ENCODE measurements at places on chromosomes 1 and 21. TPM values are rescaled to one million over a fixed set of nuclear protein-coding genes. Genes with fewer than 3 reads are reported as not detected.

DNA sequence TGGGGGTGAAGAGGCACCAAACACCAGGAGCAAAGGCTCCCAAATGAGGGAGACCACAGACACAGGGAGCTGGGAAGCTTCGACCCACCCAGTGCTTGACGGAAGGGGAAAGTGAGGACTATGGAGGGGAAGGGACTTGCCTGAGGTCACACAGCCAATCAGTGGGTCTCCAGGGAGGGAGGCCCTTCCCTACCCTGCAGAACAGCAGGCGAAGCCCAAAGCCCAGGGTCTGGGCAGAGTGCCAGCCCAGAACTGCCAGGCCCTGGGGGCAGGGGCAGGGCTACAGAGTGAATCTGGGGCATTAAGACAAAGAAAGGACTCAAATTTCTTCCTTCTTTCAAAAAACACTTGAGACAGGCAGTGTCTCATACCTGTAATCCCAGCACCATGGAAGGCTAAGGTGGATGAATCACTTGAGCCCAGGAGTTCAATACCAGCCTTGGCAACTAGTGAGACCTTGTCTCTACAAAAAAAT lies 45.5 kb upstream of the ECE1 start:
- H3K36me3 ChIP-seq, result no peaks in the 10 kb centered on the region
- no peak overlapping the region for H3K4me3 ChIP-seq
- H3K27me3 ChIP-seq, result no peaks in the 10 kb centered on the region
- peaks cover 2% of the 10 kb centered on the region for H3K4me1 ChIP-seq

DNA sequence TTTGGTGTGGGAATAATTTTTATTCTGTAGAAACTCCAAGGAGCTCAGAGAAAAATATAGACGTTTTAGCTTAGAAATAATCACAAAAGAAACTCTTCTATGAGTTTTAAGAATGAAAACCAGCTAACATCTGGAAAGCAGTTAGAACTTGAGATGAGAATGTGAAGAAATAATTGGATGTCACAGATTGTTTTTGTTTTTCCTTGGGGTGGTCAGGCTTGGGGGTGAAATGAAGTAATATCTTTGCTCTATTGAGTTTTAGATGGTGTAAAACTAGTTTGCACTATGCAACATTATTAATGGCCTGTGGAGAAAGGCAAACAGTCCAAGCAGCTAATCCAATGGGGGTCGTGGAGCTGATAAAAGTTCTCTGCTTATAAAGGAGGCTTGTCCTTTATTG lies 101.2 kb downstream of the FMN2 start:
- H3K4me1 ChIP-seq, result no peaks in the 10 kb centered on the region
- no peak for DNase-seq
- no peaks in the 10 kb centered on the region for H3K27me3 ChIP-seq
- no peaks in the 10 kb centered on the region for H3K36me3 ChIP-seq

- no peaks in the 10 kb centered on the region for H3K27me3 ChIP-seq
- DNase-seq, result no peak
- H3K4me1 ChIP-seq, result peaks cover 4% of the 10 kb centered on the region
- H3K4me3 ChIP-seq, result no peak overlapping the region
Measured at GRCh38 chr1:108947871-108948525, 15.3 kb downstream of the CLCC1 start.

- H3K36me3 ChIP-seq, result no peaks in the 10 kb centered on the region
- no peaks in the 10 kb centered on the region for H3K27me3 ChIP-seq
- no peak for DNase-seq
- no peak overlapping the region for H3K4me3 ChIP-seq
Measured at GRCh38 chr1:203304391-203304918, 864 bp upstream of the BTG2 start.

The GUCA2B gene
- total RNA-seq, result not detected

DNA sequence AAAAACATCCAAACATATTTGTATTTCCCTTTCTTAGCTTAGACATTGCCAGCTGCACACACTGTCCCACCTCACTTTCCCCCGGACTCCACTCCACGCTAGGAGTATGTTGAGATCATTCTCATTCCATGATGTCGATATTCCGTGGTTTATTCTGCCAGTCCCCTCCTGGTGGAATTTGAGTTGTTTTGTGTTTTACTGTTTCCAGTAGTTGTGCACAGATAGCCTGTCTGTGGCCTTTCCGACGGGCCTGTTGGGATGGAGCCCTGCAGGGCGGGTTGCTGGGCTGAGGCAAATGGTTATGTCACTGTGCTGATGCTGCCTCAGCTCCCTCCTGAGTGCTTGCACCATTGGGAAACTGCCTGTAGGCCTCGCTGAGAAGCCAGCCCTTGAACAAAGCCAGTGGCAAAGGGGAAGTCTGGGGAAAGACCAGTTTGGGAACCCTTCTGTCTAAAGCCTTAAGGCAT lies 12.8 kb downstream of the TRAPPC10 start:
- no peaks in the 10 kb centered on the region for H3K27me3 ChIP-seq
- H3K36me3 ChIP-seq, result no peaks in the 10 kb centered on the region
- no peak overlapping the region for H3K27ac ChIP-seq
- peak; percentile 73 for DNase-seq
- H3K4me3 ChIP-seq, result no peak overlapping the region

DNA sequence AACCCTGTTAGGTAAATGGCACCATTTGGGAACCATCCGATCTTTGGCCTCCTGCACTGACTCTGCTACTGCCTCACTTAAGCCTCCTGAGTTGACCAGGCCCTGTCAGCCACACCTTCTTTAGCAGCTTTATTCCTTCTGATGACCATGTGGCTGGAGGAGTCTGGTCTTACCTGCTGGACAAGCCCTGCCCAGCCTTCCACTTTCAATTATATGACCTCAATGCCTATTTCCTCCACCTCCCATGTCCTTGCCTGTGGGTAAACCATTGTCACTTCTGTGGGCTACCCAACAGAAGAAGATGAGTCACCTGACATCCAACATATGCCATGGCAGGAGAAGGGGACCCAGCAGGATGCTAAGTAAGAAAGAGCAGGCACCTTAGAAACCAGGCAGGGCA lies 393.8 kb downstream of the NTNG1 start:
- H3K36me3 ChIP-seq, result no peaks in the 10 kb centered on the region
- H3K27me3 ChIP-seq, result no peaks in the 10 kb centered on the region
- no peak overlapping the region for H3K27ac ChIP-seq
- no peak for DNase-seq
- no peak overlapping the region for H3K4me3 ChIP-seq
- H3K4me1 ChIP-seq, result no peaks in the 10 kb centered on the region

The GPR25 gene
- not detected for total RNA-seq

The OR2T35 gene
- total RNA-seq, result not detected

GRCh38 chr1:162929177-162929576 lies 68.2 kb upstream of the CCDC190 start:
- H3K27ac ChIP-seq, result no peak overlapping the region
- H3K4me3 ChIP-seq, result no peak overlapping the region
- H3K27me3 ChIP-seq, result no peaks in the 10 kb centered on the region
- H3K4me1 ChIP-seq, result peaks cover 6% of the 10 kb centered on the region

The PRR9 gene
- not detected for total RNA-seq

DNA sequence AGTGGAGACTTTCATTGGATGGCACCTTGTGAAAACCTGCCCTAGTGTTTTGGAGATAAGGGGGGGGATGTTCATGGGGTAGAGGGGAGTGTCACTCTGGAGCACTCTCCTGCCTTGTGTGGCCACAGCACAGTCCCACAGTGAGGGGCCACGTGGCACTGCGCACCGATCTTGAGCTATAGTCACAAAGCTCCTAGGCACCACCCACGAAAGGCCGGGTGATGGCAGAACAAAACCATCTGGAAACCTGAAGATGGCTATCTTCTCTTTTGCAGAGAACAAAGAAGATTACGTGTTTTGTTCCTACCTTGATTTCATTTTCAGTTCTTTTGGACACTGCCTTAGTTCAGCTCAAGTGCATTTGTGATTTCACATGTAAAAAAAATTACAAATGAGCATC lies 220.6 kb downstream of the RGS7 start:
- DNase-seq, result no peak
- no peak overlapping the region for H3K27ac ChIP-seq
- no peak overlapping the region for H3K4me3 ChIP-seq
- no peaks in the 10 kb centered on the region for H3K27me3 ChIP-seq

DNA sequence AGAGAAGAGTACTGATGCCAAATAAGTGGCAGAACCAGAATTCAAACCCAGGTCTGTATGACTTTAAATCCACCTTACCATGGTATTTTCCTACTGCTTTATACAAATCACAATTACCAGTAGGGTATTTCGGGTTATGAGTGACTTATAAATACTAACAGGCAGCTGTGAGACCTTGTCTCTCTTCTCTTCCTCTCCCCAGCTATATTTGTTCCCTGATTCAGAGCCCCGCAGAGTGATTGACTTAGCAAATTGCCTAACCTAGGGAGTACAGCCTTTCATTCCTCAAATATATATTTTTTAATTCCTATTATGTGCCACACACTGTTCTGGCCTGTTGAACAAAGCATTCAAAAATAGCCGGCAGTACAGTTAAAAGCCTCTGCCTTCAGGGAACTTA lies 168.0 kb downstream of the CLEC20A start:
- H3K4me3 ChIP-seq, result no peak overlapping the region
- no peak for DNase-seq
- no peak overlapping the region for H3K27ac ChIP-seq
- H3K27me3 ChIP-seq, result no peaks in the 10 kb centered on the region
- H3K36me3 ChIP-seq, result no peaks in the 10 kb centered on the region

- DNase-seq, result no peak
- peak overlapping the region; percentile 30 for H3K4me3 ChIP-seq
- H3K4me1 ChIP-seq, result no peaks in the 10 kb centered on the region
- H3K36me3 ChIP-seq, result no peaks in the 10 kb centered on the region
- no peaks in the 10 kb centered on the region for H3K27me3 ChIP-seq
Measured at GRCh38 chr1:10398278-10398733, 558 bp upstream of the PGD start.

All from aorta (tissue), 5 donors.